Stimulated activated CD4-positive, alpha-beta T cell treated with anti-CD3 and anti-CD28 coated beads, TNF-alpha, amount 100 ng/mL, for 4 hours (primary cell): ENCODE measurements at places on chromosomes 13 and 19.

- no peak for DNase-seq
Measured at GRCh38 chr19:29260477-29261317, 47.7 kb upstream of the UQCRFS1 start.

DNA sequence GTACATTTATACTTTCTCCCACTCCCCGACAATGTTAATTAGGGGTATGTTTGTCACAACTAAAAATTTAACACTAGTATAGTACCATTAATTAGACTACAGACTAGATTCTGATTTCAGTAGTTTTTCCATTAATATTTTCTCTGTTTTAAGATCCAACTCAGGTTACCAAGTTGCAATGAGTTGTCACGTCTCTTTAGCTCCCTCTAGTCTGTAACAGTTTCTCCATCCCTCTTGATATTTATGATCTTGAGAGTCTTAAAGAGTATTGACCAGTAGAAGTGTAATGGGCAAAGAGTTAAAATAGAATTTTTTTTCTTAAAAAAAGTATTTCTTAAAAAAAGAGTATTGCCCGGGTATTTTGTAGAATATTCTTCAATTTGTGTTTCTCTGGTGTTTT is 598.1 kb downstream of the TBC1D4 start:
- no peak for DNase-seq

GRCh38 chr13:98900442-98900841 is 77.4 kb downstream of the DOCK9 start:
- no peak for DNase-seq

GRCh38 chr13:74743992-74744391 is 609.8 kb upstream of the KLF12 start:
- no peak for DNase-seq

DNA sequence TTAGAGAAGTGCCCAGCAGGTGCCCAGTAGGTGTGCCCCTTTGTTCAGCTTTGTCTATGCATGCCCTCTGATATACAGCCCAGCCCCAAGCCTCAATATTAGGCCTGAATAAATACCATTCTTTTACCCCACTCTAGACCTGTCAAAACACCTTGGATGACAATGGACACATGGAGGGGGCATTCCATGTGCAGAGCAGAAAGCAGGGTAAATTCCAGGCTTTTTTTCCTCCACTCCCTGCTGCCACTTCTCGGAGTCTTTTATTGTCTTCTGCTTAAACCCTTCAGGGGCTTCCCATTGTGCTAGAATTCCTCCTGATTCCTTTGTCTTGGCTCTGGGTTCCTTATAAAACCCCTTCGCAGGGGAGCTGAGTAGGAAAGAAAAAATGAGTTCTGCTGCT is 5.8 kb upstream of the FRY start:
- no peak for DNase-seq

DNA sequence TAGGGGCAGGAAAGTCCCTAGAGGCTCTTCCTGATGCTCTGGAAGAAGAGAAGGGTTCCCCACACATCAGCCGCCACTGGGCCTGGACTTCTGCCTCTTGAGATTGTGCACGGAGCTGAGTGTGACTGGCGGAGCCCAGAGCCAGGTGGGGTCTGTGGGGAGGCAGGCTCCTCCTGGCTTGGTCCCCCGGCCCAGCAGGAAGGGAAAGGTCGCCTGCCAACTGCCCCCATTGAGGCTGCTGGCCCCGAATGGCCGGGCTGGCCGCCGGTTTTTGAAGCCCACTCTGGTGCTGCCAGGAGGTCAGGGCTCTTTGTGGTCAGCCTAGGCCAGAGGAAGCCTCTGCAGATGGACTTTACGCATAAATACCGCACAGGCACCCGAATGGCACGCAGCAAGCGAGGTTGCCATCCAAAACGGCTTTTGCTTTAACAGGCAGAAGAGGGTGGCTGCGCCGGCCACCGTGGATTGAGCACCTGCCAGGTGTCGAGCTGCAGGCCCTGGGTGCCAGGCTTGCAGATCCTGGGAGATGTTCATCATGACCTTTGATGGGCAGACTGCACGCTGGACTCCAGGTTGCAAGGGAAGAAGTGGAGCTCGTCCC is 5.0 kb downstream of the DAZAP1 start:
- DNase-seq = no peak

DNA sequence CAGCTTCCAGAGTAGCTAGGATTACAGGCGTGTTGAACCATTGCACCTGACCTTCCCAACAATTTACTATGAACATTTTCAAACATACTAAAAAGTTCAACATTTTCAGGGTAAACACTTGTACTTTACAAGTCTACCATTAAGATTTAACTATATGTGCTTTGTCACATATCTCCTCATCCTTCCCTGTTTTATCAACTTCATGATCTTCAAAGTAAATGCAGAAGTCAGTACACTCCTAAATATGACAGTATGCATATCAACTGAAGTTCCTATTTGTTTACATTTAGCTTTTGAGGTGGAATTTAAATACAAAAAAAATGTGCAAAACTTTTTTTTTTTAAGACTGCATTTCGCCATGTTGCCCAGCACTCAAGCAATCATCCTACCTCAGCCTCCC is 18.5 kb downstream of the LNX2 start:
- DNase-seq = no peak

DNA sequence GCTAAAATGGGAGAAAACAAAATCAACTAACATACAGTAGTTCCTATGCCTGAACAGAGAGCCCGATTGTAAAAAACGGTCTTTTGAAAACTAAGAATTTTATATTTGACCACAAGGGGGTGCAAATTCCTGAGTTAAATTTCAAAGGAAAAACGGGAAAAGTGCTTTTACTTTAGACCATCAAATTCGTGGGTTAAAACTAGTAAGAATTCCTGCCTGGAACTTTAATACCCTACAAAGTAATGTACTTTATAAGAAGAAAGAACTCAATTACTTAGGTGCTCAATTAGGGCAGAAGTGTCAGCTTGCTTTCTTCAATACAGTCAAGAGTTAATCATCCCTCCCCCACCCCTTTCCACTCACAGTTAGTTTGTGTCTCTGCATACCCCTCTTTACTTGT is 69.8 kb downstream of the KCNRG start:
- no peak for DNase-seq

GRCh38 chr13:51343475-51343874 is 4.0 kb downstream of the SERPINE3 start:
- no peak for DNase-seq

DNA sequence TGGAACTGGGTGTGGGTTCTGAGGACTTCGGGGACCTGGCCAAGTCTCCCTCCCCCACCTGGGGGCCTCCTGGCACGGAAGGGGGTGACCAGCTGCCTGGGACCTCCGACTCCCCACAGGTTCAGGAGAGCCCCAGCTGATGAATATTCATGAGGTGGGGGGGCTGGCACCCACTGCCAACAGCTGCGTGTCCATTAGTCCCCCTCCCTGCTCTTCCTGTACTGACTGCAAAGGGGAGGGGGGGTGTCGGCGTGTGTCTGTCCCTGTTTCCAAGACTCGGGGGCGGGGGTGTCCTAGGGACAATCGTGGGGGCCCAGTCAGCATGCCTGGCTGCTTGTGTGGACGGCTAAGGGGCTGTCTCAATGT is 10.6 kb upstream of the NFIX start:
- DNase-seq = no peak

- DNase-seq = no peak
Measured at GRCh38 chr13:49184621-49185020, 35.5 kb upstream of the MLNR start.

DNA sequence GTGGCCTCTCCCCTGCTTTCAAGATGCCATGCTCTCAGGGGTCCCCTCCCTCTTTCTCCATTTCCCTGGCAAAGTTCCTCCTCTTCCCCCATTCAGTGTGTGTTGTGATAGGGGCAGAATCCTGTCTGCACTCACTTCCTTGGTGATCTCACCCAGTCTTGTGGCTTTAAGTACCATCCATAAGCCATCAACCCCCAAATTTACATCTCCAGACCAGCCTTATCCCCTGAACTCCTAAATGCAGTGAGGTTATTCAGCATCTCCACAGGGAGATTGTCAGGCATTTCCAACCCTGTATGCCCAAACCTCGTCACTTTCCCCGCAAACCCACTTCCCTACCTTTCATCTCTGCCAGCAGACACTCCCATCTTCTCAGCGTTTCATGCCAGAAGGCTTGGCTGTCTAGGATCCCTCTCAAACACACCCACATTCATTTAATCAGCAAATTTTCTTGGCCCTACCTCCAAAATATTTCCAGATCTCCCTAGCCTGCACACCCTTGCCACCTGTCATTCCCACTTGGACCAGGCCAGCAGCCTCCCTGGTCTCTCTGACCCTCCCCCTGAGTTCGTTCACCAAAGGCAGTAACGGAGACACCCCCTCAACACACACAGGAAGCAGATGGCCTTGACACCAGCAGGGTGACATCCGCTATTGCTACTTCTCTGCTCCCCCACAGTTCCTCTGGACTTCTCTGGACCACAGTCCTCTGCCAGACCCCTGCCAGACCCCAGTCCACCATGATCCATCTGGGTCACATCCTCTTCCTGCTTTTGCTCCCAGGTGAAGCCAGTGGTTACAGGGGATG is at the start of gene HCST:
HCST (plus strand) TSS at position 676 of the 808 bp plus-strand sequence; CDS start at position 741, 65 bp downstream.
- DNase-seq = no peak

- DNase-seq = no peak
Measured at GRCh38 chr13:98800078-98800477, 47.6 kb upstream of the SLC15A1 start.
